Activated naive CD4-positive, alpha-beta T cell (primary cell): ENCODE measurements at places on chromosomes 3 and 15.

DNA sequence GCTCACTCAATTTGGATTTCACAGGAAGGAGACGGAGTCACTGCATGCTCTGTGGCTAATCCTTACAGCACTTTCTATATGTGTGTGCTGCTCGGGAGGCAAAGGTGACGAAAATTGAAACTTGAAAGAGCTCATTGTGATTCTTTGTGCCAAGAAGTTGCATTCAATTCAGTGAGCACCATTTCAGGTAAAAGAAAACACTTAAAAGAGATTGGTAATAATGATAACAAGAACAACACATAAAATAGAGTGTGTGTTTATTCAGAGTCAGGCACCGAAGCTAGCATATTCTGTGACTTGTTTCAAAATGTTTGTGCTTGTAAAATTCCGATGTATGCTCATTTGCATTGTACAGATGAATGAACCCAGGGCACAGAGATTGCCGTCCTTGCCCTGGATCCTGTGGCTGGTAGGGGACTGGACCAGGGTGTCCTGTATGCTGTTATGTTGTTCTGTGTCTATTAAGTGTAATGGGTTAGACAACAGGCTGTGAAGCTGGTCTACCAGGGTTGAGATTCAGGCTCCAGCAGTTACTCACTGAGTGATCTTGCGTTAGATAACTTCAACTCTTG, 193.3 kb upstream of the PROK2 start:
- no peak for DNase-seq

DNA sequence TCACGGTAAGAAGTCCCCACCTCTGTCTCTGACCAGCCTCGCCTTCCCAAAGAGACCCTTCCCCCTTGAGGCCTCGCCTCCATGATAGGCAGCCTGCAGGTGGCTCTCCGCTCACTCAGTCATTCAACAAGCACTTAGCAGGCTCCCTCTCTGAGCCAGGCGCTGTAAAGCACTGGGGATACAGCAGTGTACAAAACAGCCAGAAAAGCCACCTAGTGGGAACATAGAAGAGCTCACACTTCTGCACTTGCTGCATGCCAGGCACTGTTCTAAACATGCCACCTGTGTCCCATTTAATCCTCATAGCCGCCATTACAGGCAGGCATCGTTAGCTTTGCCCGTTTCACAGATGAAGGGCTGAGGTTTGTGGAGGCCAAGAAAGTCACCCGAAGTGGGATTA, 56.0 kb downstream of the SEMA3G start:
- DNase-seq = no peak

GRCh38 chr3:127484601-127485388, 105.7 kb downstream of the TPRA1 start:
- DNase-seq = no peak

- no peak for DNase-seq
Measured at GRCh38 chr3:113153499-113154107, 57.8 kb upstream of the BOC start.

GRCh38 chr3:153704115-153704514, 417.1 kb upstream of the ARHGEF26 start:
- DNase-seq = no peak

- no peak for DNase-seq
Measured at GRCh38 chr3:23640471-23641146, 165.1 kb upstream of the UBE2E1 start.
